ENCODE measurements at places on chromosomes 2 and 18.

DNA sequence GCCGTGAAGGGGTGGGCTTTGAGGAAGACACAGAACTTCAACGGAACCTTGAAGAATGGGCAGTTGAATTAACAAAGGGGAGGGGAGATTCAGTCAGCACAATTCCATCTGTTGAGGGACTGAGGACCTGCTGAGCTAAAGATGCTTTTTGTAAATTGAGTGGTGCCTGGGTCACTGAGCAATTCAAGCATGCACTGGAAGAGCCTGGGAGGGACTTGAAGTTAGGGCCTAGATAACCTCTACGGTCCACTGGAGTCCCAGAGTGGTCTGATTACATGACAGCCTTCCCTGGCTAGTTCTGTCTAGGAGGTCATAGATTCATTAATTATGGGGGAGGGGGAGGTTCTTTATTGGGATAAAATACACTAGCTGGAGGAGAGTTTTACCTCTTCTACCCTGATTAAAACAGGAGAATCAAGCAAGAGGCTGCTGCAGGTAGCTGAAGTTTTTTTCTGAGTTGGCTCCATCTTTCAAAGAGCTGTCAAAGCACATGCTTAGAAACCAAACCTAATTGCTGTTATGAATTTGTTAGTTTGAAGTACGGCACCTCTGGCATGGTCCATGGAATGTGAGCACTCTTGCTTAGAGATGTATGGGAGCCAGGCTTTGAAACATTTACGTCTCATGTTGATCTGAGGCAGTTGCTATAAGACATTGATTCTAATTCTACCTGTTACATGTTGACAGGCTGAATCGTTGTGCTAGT is 290.2 kb downstream of the PRKCE start:
- no peak for DNase-seq

DNA sequence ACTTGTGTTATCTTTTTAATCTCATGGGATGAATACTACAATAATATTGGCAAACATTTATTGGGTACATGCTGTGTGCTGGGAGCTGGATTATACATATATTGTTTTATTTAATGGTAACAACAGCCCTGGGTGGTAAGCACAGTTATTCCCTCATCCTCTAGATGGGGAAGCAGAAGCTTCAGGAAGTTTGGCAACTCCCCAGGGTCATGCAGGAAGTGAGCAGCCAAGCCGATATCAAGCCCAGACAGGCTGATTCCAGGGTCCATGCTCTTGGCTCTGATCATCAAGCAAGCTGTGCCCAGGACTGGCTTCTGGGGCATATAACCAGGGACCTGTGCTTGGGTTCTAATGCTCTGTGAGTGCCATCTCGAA is 155.8 kb downstream of the ZNF516 start:
- DNase-seq: no peak

DNA sequence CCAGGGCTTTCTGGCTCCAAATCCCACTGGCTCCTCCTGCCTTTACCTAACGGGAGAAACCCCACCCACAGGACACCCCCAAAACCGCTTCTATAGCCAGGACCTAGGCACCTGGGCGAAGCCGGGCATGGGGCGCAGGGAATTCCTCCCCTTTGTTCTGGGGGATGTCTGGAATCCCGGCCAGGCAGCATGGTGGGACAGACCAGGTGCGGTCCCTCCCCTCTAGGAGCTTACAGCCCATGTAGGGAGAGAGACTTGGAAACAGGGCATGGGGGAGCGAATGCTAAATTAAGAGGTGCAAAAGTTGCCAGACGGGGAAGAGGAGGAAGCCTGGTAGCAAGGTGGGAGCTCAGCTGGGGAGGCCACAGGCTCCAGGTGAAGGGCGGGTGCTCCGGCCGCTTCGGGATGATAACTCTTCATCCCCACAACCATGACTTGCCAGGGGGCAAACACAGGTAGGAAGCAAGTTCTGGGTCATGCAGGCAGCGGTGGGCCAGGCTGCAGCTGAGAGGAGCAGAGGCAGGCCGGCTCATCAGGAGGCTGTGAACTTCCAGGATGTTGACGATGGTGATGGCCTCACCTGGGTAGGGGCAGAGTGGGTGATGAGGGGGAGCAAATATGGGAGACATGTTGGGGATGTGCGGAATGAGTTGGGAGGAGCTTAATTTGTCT is 1.3 kb downstream of the TMEM37 start:
- no peak for DNase-seq

DNA sequence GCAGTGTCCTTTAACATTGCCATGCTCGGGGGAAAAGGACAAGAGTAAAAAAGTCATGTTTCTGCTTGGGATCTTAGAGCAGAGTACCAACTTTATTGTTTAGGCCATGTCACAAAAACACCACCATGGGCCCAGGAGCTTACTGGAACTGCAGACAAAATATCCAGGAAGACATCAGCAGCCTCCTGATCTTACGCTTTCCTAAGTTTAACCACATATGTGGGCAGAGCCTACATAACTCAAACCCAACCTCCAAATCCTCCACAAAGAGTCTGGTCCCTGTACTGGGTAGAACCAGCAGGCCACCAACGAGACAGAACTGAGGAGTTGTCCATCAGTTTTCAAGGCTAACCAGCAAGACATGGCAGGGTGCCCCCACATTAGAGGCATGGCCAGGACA is 10.3 kb downstream of the GALNT14 start:
- DNase-seq: no peak

- no peak for DNase-seq
Measured at GRCh38 chr2:214377286-214377624, 33.6 kb upstream of the VWC2L start.

- no peak for DNase-seq
Measured at GRCh38 chr2:207276248-207276647, 110.5 kb upstream of the KLF7 start.

- DNase-seq: no peak
Measured at GRCh38 chr2:685421-685820, 8.2 kb upstream of the TMEM18 start.

- DNase-seq: peak; percentile 10
Measured at GRCh38 chr2:197707316-197708213, 2.4 kb downstream of the MARS2 start.

DNA sequence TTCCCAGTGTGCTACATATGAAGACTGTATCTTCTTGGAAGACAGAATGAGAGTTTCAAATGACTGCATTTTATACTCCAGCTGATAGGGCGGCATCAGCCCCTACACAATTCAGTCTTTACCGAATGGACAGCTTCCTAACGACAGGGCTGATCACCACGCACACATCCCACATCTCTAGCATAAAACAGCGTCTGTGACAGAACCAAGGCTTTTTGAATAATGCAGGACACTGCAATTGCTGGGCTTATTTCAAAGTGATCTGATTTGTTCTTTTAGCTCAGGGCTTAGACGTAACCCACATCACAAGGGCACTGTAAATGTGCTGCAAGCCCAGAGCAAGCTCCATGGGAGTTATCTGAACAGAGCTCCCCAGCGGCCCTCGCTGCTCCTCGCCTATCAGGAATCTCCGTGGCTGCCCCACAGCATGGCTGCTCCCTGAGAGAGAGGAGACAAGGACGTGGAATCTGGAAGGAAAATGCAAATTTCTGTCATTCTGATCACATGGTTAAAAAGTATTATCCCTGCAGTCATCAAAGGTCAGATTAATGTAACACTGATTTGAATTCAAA is 158.5 kb upstream of the ALKAL2 start:
- no peak for DNase-seq

DNA sequence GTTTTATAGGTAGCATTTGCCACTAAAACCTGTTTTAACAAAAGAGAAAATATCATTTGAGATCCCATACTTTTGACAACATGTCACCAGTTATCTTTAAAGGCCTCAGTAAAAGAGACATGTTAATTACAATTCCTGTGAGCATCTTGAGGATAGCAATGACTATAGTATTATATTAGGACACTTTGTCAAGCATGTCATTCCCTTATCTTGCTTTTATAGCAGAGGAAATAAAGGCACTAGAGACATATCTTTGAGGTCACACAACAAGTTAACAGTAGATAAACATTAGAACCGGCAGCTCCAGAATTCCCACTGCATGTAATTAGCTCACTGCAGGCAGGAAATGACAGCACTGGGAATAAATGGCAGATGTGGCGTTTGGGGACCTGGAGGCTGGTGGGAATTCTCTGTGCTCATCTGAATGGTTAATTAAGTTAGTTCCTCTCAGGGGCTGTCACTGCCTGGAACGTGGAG is 25.9 kb downstream of the LYPD6B start:
- DNase-seq: no peak

GRCh38 chr2:137935591-137935990 is 28.7 kb upstream of the HNMT start:
- no peak for DNase-seq

- DNase-seq: no peak
Measured at GRCh38 chr2:45438872-45439665, 172.0 kb downstream of the SRBD1 start.

GRCh38 chr18:25239581-25240419 is 112.2 kb downstream of the ZNF521 start:
- no peak for DNase-seq

DNA sequence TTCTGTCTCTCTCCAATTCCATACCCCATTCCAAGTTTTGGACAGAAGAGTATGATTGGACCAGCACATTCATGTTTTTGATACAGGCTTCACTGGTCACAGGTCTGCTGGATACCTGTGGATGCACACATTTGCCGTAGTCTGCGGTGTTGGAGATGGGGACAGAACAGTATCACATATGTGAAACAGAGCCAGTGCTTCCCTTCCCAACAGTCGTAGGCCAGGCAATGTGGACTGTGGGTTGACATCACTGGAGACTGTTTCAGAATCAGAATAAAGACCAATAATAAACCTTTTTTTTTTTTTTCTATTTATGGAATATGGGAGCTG is 18.7 kb downstream of the ACSL3 start:
- DNase-seq: no peak

GRCh38 chr2:134295441-134295840 is 41.6 kb downstream of the MGAT5 start:
- DNase-seq: no peak

- DNase-seq: no peak
Measured at GRCh38 chr2:149703281-149703680, 115.7 kb upstream of the MMADHC start.

- DNase-seq: no peak
Measured at GRCh38 chr2:60472041-60472440, 81.4 kb downstream of the BCL11A start.

DNA sequence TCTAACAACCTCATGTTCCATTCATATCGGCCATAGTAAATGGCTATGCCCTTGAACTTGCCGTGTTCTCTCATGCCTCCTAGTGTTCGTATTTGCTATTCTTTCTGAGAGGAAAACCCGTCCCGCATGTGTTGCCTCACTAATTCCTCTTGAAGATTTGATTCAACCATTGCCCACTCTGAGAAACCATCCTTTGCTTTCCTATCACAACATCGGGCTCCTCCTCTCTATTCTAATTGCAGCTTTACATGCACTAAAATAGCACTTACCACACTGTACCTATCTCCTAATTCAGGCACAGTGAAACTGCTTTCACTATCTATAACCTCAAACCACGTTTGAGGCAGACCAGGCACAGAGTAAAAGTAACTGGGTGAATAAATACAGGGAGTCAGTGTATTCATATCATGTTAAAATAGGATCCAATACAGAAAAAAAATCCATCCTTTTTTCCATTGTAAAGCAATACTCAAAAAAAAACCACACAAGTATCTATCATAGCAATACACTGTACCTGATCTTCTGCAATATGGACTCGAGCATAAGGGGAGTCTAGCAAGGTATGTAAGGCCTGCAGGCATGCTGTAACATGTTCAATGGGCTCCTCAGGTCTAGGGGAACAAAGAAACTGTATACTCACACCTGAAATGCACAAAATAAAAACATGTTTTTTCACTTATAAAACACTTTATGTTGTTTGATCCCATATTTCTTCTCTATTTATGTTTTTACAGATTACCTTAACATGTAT is 39.0 kb upstream of the STRN start:
- DNase-seq: no peak

DNA sequence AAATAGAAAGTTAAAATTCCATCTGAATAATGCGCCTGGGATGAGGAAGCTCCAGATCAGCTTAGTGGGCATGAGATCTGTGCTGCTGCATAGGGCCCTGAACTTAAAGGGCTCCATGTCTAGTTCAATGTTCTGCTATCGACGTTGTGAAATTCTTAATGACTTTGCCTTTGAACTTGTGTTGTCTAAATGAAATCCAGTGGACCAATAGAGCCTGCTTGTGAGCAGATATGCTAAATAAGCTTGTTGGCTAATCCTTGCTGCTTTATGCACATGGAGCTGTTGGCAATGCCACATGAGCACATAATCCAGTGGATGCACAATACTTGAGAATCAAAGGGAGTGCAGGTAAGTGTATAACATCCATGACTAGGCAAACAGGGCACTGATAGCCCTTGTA is 228.6 kb downstream of the TNS1 start:
- no peak for DNase-seq

DNA sequence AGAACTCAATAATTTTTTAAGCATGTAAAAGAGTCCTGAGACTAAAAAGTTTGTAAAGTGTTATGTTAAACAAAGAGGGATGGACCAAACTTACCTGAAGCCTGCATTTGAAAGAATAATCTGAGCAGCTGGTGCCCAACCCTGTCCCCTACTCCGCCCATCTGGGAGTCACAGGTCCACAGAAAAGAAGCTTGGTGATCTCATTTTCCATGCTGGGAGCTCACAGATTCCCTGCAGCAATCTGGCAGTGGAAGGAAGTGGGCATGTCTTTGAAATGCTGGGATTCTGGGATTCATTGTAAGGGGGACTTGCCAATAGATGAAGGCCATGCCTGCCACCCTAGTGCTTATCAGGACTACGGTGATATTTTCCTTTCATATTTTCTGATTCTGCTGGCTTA is 17.9 kb downstream of the CDH2 start:
- no peak for DNase-seq

DNA sequence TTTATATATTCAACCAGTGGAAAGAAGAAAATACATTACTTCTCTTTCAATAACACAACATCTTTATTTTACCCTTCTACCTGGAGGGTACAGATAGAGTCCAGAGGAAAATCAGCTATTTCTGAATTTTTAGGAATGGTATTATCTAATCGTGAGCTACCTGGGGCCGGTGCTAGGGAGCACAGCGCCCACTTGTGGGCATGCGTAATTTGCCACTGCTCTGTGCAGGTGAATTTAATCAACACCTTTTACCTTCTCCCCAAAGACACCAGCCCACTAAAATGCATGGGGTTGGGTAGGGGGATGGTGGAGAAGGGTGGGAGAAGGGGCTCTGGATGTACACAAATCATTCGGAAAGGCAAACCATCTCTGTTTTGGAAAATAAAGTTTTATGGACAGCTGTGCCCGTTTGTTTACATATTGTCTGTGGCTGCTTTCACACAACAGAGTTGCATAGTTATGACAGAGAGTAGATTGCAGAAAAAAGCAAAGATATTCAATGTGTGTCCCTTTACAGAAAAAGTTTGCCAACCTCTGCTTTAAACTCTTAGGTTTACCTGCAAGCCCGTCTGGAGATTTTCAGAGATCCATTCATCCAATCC is 51.5 kb upstream of the DCC start:
- DNase-seq: peak; percentile 46

DNA sequence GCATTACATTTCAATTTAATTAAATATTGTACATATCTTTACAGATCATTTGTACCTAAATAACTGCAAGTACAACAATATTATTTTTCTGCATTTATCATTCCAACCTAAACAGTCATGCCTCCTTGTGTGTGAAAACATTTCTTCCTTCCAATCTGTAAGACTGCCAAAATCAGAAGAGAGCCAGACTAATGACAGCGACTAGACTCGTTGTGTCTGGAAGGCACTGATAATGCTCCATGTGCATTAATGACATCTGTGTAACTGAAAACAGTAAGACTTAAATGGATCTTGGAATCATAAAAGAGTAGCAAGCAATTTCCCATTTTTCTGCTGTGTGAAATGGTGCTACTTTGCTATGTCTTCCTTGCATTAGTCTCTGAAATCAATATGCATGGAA is 278.0 kb upstream of the DSEL start:
- no peak for DNase-seq
